ENCODE measurements at places on chromosomes 5 and 9.
A peak's percentile ranks its signal among the peaks of the same experiment; 100 is the strongest.

DNA sequence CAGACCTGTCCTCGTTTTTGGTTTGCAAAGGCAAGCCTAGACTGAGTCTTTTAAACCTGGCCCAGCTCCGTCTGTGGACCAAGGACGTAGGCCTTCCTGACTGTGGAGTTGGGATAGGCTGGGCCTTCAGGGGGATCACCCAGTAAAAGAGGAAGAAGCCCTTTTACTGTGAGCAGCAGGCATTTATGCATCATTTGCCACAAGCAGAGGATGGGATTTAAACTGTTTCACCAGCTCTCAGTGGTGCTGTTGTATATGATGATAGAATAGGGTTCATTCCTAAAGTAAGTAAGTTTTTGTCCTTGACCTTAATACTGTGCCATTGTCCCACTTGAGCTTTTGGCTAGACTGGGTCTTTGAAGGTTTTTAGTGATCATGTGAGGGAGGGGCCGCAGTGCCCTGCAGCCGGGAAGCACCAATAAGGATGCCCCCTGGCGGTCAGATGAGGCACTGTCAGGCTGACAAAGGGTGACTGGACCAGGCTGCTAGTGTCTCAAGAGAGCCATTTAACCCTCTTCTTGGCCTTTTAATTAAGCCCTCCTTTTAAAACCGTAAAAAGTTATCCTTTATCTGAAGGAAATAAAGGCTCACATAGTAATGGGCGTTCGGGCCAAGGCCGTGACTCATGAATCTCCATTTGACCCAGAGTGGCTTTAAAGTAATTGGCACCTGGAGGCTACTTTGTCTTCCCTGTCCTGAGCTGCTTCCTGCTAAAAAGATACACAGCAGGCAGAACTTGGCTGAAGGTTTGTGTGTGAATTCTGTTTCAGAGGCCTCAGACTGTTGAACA, 74.0 kb downstream of the UBAP1 start:
- peak; percentile 27 for DNase-seq

DNA sequence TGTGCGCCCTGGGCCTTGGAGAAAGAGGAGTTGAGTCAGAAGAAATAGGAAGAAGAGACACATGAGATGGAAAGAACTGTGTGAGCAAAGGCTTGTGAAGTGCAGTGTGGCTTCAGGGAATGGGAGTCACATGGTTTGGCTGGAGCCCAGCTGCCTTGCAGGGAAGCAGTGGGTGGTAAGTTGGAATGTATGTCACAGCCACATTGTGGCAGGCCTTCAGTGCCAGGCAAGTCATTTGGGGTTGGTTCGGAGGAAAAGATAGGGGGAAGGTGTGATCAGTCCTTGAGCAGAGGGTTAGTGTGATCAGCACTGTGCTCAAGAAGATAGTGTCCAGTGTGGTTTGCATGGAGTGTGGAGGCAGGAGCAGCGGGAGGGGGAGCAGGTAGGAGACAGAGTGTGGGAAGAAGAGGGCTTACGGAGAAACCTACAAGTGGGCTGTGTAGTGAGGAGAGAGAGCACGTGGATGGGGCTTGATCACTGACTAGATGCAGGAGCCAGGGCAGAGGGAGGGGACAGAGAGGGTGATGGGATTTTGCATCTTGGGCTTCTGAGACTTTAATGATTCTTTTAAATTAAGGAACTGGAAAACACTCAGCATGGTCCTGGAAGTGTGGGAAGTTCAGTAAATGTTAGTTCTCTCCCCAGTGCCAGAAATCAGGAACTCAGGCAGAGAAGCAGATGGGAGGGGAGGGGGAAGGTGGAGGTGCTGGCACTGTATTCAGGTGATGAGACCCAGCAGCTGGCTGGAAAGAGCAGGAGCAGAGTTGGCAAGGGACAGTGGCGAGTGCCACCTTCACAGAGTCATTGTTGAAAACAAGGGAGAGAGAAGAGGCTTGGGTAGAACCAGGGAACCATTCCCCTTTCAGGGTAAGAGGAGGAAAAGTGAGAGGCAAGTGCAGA, 46.6 kb downstream of the ARHGAP26 start:
- DNase-seq: no peak

- no peak for DNase-seq
Measured at GRCh38 chr5:159609359-159609758, 279.1 kb upstream of the IL12B start.

DNA sequence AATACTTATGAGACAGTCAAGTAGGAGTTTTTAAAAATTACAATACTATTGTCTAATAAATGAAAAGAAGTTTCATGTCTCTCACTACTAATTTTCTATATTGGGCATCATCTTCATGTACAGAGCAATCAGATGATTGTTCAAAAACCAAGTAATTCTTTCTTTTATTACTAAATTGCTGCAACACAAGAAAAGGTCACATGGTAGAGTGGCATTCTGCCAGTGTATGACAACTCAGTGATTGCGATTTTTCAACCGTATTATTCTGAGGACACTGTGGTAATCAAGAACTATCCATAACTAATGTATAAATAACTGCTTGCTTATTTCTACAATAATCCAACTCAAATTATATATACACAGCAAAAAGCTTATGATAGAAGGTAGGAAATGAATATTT, 96.7 kb upstream of the GRHPR start:
- no peak for DNase-seq

DNA sequence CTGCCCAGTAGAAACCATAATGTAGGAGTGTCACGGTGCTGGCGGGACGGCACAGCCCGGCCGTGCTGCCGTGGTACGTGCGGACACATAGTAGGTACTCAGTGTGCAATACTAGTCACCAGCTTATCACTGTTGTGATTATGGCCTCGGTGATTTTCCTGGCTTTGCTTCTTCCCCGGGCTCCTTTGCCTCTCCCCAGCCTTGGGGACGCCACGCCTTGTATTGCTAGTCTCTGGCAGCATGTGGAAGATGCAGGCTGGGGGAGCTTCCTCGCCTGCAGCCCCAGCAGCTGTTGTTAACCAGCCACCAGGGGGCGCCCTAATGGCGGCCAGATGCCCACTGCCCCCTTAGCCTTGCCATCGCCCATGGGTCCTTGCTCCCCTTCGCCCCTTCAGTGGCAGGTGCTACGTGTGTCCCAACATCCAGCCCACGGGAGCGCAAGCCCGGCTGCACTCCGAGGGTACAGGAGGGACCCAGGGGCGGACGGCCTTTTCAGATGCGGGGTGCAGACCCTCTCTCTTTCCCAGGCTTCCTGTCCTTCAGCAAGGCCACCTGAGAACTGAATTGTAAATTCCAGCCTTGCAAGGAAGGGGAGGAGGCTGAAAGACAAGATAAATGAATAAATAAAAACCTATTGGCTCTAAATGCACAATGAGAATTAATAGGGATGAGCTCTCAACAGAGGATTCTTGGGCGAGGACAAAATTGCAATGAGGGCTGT, 8.0 kb downstream of the NTNG2 start:
- DNase-seq: peak; percentile 51

GRCh38 chr5:41815261-41815660, 55.0 kb downstream of the OXCT1 start:
- DNase-seq: no peak

- DNase-seq: no peak
Measured at GRCh38 chr5:134463991-134464760, 52.5 kb upstream of the CDKN2AIPNL start.

GRCh38 chr5:135535820-135536801, at the start of gene NEUROG1:
Gene NEUROG1 (minus strand): TSS chr5:135535964. CDS start chr5:135535690, 274 bp downstream.
- no peak for DNase-seq

GRCh38 chr5:80204808-80205614, 50.8 kb downstream of the SERINC5 start:
- no peak for DNase-seq

DNA sequence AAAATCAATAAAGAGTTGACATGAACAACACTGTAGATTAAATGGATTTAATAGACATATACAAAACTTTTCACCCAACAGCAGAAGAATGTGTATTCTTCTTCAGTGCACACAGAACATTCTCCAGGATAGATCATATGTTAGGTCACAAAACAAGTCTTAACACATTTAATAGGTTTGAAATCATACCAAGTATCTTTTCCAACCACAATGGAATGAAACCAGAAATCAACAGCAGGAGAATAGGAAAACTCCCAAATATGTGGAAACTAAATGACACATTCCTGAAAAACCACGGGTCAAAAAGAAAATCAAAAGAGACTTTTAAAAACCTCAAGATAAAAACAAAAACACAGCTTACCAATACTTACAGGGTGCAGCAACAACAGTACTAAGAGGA, 790.1 kb upstream of the ZNF608 start:
- no peak for DNase-seq

- no peak for DNase-seq
Measured at GRCh38 chr5:141815051-141815795, 63.0 kb downstream of the PCDH1 start.

GRCh38 chr5:33973271-33973670, 11.2 kb downstream of the SLC45A2 start:
- DNase-seq: no peak

GRCh38 chr5:141646026-141646425, 5.2 kb downstream of the FCHSD1 start:
- no peak for DNase-seq

DNA sequence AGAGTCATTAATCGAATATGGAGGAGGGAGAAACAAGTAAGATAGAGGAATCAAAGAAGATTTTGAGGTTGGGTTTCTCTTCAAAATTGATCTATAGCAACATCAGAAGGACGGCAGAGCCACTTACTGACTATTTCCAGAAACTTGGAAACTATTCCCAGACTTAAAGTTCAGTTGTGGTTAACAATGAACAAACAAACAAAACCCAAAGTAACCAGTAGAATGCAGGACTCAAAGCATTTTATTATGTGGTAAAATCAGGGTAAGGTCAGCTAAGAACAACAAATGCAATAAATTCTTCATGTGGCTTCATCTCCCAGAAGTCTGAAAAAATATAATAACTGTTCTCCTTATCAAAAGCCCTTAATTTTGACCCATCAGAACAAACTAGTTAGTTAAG, 54.9 kb upstream of the OSMR start:
- DNase-seq: no peak

DNA sequence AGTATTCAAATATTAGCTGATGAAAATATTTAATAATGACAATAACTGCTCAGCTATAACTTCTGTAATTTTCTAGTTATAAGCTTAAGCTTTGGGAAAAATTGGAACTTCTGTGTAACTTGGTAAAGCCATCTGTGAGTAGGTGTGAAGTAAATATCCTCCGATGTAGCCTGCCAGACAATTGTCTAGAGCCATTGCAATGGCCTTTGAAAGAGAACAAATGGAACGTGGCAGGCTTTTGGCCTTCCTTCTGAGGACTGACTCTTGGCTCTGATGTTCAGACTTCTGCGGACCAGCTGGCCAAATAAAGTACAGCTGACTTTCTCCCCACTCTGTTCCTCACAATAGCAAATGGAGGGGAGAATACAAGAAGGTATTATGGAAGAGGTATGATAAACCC, 203.4 kb upstream of the NMUR2 start:
- DNase-seq: no peak

DNA sequence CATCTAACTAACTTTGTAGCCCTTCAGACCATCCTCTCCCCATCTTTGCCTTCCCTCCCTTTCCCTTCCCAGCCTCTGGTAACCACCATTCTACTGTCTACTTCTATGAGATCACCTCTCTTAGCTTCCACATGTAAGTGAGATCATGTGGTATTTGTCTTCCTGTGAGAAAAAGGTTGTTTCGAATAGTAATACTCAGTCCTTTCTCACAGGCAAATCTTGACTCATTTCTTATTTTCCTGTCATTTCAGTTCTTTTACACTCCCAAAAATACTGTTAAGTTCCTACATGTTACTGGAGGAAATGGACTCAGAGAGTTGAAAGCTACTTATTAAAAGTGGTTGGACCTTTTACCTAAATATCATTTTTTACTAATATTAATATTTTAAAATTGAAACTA, 82.1 kb downstream of the SLF1 start:
- DNase-seq: no peak

- DNase-seq: no peak
Measured at GRCh38 chr9:134328341-134328840, 2.1 kb downstream of the RXRA start.

- DNase-seq: no peak
Measured at GRCh38 chr5:179904463-179905160, 3.1 kb downstream of the TBC1D9B start.

DNA sequence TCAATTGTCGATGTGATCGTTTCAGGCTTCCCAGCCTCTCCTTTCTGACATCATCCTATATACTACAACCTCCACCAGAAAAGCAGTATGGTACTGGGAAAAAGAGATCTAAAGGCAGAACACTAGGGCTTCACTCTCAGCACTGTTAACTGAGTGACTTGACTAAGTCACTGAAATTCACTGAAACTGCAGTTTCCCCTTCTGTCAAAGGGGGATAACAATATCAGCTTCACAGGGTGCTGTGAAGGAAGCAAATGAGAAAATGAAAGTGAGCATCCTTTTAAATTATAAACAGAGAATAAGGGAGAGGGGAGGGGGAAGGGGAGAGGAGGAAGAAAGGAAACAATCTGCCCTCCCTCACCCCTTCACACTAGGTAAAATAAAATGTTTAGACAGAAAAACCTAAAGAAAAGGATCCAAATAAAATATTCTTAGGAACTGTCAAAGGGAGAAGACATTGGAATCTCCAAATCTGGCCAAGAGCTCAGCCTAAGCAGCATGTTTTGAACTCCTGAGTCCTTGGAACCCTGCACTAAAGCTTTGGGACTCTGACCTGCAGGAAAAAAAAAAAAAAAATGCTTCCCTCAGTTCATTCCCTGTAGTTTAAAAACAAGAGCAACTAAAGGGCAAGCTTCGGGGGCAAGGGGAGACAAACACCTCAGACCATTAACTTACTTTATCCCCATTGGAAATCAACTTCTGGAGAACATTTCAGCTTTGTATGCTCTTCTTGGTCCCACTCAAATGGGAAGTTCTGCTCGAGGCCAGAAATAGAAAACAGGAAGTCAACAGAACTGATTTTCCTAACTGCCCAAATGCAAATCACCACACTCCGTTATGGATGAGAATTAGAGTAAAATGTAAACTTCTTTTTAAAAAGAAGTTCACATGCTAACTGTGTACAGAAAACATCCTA, 178.3 kb downstream of the DEPDC1B start:
- DNase-seq: no peak

DNA sequence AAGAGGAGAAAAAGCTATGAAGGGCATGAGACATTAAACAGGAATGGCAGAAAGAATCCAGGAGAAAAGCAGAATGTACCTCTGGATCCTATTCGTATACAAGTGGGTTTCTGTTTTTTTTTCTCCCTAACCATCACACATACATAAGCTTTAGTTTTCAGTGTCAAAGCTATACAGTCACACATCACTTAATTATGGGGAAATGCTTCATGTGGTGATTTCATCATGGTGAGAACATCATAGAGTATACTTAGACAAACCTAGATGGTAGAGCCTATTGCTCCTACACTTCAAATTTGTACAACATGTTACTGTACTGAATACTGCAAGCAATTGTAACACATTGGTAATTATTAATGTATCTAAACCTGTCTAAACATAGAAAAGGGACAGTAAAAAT, 290.6 kb downstream of the AOPEP start:
- no peak for DNase-seq
